ENCODE measurements at places on chromosomes 12 and 14. TPM values are rescaled to one million over a fixed set of nuclear protein-coding genes. Genes with fewer than 3 reads are reported as not detected.

NR1H4 gene
- not detected for total RNA-seq

PRH2 gene
- total RNA-seq: not detected

EIF2S3B gene
- 0.83 TPM for total RNA-seq

TRAFD1 gene
- total RNA-seq: 51.0 TPM

CLBA1 gene
- 3.9 TPM for total RNA-seq

ARL6IP4 gene
- 163 TPM for total RNA-seq

GRCh38 chr14:97458255-97458654 lies 661.1 kb downstream of the VRK1 start:
- DNase-seq: no peak

- no peak for DNase-seq
Observed at GRCh38 chr14:35368139-35368460, 36.4 kb downstream of the NFKBIA start.

DNA sequence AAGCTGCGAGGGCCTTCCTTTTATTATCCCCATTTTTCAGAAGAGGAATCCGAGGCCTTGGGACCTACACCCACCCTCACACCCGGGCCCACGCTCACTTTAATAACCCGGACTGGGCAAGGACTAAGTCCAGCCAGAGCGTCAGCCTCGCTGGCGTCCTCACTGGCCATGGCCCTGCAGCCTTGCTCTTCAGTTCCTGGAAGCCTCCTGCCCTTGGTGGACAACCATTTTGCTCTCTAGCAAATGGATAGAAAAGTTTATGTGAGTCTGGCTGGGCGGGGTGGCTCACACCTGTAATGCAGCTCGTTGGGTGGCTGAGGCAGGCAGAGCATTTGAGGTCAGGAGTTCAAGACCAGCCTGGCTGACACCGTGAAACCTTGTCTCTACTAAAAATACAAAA lies 9.8 kb downstream of the RTL1 start:
- no peak for DNase-seq

- DNase-seq: no peak
Observed at GRCh38 chr12:23596568-23596967, 352.9 kb downstream of the SOX5 start.

- DNase-seq: no peak
Observed at GRCh38 chr12:93336291-93336741, 41.4 kb upstream of the NUDT4 start.

- DNase-seq: no peak
Observed at GRCh38 chr12:123096182-123096581, 54.7 kb downstream of the PITPNM2 start.

GRCh38 chr12:95055057-95055456 lies 18.4 kb downstream of the NR2C1 start:
- DNase-seq: no peak

GRCh38 chr14:75068294-75069120 lies 934 bp upstream of the ZC2HC1C start:
- DNase-seq: no peak

GRCh38 chr12:60223242-60223641 lies 627.4 kb downstream of the SLC16A7 start:
- DNase-seq: no peak

DNA sequence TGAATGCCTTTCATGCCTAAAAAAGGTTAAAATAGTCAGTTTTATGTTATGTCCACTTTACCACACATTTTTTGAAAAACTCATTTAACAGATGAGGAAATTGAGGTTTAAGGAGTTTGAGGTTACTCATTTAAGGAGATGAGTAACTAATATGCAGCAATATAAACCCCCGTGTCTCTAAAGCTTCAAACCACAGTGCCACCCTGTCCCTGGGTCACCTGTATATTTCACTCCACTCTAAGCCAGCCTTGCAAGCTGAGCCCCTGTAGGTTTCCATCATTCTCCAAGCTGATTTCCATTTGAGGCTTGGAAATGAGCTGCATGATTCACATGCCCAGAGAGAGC lies 64.4 kb downstream of the NUAK1 start:
- DNase-seq: no peak

DNA sequence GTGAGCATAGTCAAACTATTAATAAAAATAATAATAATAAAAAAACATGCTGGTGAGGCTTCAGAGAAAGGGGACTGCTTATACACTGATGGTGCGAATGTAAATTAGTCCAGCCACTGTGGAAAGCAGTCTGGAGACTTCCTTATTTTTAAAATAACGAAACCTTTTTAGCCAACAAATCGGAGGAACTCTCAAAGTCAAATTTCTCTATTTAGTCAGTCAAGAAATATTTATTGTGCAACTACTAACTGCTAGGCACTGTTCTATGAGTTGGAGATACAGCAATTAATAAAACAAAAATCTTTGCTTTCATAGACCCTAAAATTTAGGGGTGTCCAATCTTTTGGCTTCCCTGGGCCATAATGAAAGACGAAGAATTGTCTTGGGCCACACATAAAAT lies 10.8 kb downstream of the TAOK3 start:
- no peak for DNase-seq

DNA sequence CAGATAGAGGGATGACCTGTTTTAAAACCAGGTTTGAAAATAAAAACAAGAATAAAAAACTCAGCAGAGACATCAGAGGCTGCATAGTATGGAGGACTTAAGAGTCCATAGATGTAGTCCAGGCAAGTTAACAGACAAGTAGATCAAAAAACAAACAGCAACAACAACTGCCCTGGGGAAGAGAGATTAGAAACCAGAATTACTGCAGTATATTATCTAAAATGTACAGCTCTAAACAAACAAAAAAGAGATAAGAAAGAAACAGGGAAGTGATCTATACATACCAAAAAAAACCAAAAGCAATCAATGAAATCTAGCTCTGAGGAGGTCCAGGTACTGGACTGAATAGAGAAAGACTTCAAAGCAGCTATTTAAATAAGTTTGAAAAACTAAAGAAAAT lies 48.8 kb downstream of the ACSM4 start:
- no peak for DNase-seq

GRCh38 chr12:32229971-32230612 lies 123.4 kb downstream of the BICD1 start:
- no peak for DNase-seq

DNA sequence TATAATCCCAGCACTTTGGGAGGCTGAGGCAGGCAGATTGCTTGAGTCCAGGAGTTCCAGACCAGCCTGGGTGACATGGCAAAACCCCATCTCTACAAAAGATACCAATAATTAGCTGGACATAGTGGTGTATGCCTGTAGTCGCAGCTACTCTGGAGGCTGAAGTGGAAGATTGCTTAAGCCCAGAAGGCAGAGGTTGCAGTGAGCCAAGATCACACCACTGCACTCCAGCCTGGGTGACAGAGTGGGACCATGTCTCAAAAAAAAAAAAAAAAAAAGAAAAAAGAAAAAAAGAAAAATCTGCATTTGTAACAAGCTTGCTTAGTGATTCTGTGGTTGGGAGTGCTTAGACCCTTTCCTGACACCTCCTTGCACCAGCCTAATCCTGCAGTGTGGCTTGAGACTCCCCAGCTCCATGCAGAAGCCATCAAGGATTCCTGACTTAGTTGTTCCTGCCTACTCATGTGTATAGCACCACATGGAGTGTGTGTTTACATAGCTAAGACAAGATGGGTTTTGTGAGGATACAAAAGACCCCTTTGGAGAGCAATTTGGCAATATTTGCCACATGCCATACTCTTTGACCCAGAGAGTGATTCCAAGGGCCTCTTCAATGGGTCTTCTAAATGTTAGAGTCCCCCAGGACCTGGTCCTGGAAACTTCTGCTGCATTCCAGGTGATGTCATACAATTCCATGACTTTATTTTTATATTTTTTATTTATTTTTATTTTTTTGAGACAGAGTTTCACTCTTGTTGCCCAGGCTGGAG lies 5.1 kb upstream of the TMED10 start:
- no peak for DNase-seq

DNA sequence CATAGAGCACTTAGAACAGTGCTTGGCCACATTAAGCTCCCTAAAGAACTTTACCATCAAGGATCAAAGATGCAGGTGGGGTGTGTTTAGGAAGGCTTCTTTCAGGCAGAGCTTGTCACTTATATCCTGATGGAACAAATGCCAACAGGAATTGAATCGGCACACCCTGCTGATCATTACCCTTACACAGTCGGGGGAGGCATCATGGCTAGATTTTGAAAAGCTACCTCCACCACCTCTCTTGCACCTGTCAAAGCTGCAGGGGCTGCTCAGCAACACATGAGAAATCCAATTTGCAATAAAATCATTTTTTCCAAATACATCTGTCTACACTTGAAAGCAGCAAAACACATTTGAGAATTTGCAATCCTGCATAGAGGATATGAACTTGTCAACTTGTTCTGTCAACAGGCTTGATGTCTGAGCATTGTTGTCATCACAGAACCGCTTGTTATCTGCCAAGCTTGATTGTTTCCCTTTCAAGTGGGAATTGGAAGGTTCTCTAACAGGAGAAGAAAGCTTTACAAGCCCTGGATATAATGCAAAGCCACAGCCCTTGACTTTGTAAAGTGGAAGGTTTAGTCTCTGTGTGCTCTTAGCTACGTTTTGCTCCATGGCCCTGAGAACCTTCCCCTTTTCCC lies 24.6 kb upstream of the TRIM9 start:
- DNase-seq: no peak

DNA sequence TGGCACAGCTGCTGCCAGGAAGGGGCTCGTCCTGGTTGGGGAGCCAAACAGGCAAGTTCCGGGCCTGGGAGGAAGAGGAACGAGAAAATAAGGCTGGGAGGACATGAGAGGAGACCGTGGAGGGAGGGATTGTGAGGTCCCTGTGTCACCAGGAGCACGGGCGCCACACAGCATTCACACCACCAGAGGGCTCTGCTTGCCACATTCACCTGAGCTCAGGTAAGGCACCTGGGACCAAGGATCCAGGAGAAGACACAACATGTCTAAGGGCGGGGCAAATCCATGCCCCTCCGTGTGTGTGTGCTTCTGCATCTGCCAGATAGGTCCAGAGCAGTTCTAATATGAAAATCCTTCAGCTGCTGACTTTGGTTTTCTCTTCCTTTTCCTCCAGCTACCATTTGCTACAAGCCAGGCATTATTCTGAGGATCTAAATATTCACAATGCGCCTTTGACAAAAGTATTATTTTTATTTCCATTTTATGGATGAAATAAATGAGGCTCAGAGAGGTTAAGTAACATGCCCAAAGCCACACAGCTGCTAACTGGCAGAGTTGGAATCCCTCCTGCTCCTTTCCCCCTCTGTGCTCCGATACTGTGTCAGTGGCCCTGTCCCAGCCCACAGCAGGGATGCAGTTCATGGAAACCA lies 14.6 kb downstream of the RAPGEF3 start:
- no peak for DNase-seq

DNA sequence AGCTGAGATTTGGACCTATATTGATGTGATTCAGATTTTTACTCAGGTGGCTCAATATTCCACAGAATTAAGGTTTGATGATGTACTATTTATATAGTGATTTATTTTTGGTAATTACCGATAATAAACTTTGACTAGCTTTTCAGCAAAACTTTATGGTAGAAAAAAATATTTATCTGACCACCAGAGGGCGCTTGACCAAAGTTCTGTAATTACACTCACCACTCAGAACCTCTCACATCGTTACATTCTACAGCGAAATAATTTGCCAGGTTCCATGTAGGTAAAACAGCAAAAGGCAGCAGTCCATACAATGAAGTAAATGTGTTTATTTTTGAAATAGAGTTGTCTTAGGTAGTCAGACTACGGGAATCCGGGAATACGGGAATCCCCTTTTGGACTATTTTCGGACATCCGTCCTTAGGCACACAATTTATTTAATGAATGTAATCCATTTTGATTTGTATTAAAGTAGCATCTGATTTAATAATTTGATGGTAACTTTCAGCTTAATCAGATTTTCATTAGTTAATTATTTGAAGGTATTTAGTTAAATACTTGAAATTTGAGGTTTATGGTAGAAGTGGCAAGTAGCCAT lies 143.0 kb upstream of the DDHD1 start:
- no peak for DNase-seq

DNA sequence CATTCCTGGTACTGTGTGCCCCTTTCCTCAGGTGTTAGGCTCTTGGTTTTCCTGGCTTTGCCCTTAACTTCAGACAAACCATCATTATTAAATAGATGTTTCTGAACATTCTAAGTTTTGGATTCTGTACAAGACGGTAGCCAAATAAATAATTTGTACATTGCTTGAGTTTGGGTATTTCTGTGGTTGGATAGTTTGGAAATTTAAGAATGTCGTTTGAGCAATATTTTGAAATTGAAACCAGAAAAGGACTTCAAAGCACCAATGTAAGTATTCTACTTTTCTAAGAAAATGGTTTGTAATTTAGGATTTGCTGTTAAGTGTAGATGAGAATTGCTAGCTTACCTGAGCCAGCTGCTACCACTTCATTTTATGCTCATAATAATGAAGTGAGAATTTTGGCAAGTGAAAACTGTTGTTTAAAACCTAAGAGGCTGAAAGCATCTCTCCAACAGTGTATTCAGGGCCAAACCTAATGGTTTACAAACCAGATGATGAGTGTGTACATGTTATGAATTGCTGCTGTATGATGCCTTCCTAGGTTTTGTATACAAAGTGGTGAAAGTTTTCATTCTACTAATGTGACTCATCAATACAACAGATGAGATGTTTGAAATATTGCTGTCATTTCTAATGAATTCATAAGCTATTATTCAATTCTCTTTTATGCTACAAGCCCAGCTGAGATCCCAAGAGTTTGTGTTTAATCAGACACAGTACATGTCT lies 181.5 kb upstream of the PRKD1 start:
- DNase-seq: no peak

DNA sequence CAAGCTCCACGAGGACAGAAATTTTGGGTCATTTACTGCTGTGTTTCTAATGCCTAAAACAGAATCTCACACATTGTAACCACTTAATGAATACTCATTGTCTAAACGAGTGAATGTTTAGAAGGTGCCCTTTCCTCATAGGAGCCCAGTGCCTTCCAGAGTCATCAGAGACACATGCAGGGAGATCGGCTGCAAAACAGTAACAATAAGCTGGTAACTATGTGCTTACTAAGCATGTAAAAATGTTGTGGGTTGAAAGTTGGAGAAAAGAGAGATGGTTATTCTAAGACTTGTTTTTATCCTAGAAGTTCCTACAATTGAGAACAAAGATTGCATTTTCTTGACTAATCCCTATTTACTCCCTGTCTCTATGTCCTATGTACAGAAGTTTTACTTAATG lies 7.4 kb downstream of the TESPA1 start:
- no peak for DNase-seq

DNA sequence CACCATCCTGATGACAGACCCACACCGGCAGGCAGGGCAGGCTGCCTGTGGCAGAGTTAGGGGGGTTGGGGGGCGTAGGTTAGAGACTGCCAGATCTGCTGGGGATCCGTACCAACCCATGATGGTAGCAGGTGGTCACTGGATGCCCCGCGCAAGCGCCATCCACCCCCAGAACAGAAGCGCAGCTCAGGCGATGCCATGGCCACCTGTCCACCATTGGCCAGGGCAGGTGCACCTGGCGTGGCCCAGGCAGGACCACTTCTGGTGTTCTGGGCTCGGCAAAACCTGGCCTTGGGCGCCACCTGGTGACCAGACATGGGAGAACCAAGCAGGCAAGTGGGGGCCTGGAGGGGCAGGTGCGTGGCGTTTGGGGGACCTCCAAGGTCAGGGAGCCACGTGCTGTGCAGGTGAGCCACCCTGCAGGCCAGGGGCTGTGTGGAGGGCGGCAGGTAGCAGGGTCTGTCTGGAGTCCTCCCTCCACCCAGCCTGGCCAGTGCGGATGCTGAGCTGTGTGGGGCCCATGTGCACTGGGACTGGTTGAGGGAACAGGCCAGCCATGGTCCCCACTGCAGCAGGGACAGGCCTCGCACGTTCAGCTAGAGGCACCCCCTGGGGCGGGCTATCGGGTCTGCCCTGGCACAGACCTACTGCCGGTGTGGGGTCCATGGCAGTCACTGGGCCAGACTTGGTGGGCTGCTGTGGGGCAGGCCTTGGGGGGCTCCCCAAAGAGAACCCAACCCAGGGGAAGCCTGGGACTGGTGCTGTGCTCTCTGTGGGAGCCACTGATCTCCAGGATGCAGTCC lies 15.6 kb downstream of the BAG5 start:
- DNase-seq: peak; percentile 76

Data from activated B cell treated with CpG ODN at 0.5 μM for 24 hours (primary cell).